Non-pigmented ciliary epithelial cell (primary cell): ENCODE measurements at places on chromosomes 6 and 20.

- DNase-seq, result no peak
These were observed 23.0 kb downstream of the ZNF217 start for GRCh38 chr20:53570446-53571276.

DNA sequence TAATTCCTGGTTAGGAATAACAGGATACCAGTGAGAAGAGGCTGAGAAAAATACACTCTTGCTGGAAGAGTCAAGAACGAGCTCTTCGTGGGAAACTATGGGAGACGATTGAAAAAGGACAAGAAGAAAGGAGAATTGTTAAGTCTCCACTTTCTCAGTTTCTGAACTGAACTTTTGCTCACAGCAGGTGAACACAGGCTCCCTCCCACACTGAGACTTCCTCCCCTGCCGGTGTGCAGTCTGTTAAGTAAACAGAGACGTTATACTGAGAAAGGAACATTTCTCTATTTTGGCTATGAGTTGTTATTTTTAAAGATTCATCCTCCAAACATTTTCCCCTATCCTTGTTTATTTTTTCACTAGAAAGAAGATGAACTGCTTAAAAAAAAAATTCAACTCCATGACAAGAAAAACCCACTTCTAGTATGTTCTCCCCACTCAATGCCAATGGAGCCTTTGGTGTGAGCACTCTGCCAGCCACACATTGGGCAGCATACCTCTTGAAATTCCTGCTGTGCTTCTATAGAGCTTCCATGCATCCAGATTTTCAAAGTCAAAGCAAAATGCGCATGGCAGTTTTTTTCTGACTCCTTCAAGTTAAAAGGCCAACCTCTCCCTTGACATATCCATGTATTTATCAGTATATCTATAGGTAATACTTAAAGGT is 250.5 kb downstream of the ESR1 start:
- no peak for DNase-seq

DNA sequence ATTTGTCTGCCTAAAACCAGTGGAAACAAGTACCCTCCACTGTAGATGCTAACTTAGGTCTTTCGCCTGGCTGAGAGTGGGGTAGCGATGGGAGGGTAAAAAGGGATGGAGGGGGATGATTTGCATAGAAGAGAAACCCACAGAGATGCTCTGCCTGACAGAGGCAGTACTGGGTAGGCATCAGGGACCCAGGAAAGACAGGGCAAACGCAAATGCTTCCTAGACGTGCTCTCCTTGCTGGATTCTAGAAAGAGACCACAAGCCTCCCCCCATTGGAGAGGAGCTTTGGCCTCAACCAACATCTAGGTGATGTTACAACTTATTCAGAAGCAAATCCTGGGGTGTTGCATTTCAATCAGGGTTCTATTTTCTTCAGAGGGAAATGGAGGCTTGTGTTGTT is 3.2 kb downstream of the OLIG3 start:
- no peak for DNase-seq

DNA sequence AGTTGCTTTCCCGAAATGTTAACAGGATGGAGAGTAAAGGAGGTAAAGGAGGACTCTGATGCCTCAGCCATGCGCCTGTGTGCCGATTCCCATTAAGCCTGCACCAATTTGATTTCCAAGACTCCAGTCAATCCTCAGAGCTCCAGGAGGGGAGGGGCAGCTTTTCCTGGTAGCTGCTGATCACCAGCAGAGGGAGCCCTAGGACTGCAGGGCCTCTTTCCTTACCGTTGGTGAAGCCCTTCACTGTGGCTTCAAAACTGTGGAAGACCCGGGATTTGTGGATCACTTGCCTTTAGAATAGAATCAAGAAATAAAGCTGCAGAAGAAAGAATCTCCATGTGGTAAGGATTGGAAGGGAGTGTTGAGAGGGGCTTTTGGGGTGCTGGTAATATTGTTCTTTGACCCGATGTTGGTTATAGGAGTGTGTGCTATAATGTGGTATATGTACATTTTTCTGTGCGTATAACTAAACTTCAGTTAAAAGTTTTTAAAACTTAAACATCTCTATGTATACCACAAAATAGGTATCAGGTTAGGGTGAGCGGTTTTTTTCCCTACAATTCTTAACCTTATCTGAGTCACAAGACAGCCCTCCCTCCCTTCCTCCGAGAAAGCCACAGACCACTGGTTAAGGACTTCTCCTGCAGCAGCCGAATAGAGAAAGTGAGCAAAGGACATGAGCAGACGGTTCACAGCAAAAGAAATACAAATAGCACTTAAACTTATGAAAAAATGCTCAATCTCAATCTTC is 6.9 kb upstream of the OSER1 start:
- DNase-seq, result no peak
